IMR-90 (cell line): ENCODE measurements at places on chromosomes 2 and 18. TPM values are rescaled to one million over a fixed set of nuclear protein-coding genes. Genes with fewer than 3 reads are reported as not detected.
A peak's percentile ranks its signal among the peaks of the same experiment; 100 is the strongest.

- H3K4me3 ChIP-seq, result no peak overlapping the region
- peaks cover 6% of the 10 kb centered on the region for H3K36me3 ChIP-seq
- no peak for DNase-seq
- 0 out of 2 replicates have a peak, but pooled peaks cover 3% of the 10 kb centered on the region for H3K4me1 ChIP-seq
Measured at GRCh38 chr2:147998203-147998602, 22.3 kb downstream of the ORC4 start.

The ZSWIM2 gene
- 0.28 TPM in 1 of 2 replicates, not detected in the other for total RNA-seq

DNA sequence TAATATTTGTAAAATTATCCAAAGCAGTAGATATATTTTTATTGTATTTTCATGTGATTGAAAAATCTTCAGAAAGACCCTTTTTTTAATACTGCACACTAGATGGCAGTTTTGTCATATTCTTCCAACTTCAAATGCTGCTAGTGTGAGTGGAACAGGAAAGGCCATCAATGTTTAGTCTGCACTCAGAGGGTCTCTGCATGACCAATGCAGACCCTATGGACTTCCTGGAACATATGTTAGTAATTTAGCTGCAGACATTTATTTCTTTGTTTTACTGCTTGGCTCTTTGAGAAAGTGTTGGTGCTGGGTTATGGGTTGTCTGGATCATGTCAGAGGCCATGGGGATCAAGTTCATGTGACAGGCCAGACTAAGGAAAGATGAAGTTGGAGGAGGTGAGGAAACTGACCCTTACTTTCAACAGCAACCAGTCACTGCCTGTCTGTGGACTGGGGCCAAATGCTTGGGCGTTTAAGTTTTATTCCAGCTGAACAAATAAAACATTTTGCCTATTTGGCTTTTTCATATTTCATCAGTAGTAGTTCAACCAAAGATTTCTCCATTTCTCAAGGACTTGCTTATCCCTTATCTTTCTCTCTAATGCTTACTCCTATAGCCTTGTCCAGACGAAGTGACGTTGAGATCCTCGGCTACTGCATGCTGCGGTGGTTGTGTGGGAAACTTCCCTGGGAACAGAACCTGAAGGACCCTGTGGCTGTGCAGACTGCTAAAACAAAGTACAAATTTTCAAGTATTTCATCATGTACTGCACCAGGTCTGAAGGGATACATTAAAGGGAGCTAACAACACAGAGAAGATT is 84.8 kb downstream of the VRK2 start:
- no peak overlapping the region for H3K4me3 ChIP-seq
- H3K4me1 ChIP-seq, result peaks cover 6% of the 10 kb centered on the region
- peak overlapping the region; percentile 28; the same call in 1 of the 2 replicates for H3K27ac ChIP-seq
- no peaks in the 10 kb centered on the region for H3K27me3 ChIP-seq
- peaks cover 2% of the 10 kb centered on the region; the same call in 1 of the 2 replicates for H3K36me3 ChIP-seq

- no peaks in the 10 kb centered on the region for H3K27me3 ChIP-seq
- H3K27ac ChIP-seq, result no peak overlapping the region
- H3K4me3 ChIP-seq, result no peak overlapping the region
- no peaks in the 10 kb centered on the region for H3K36me3 ChIP-seq
- peaks cover 4% of the 10 kb centered on the region; the same call in 1 of the 2 replicates for H3K4me1 ChIP-seq
Measured at GRCh38 chr18:69636529-69637301, 236.0 kb downstream of the DOK6 start.

DNA sequence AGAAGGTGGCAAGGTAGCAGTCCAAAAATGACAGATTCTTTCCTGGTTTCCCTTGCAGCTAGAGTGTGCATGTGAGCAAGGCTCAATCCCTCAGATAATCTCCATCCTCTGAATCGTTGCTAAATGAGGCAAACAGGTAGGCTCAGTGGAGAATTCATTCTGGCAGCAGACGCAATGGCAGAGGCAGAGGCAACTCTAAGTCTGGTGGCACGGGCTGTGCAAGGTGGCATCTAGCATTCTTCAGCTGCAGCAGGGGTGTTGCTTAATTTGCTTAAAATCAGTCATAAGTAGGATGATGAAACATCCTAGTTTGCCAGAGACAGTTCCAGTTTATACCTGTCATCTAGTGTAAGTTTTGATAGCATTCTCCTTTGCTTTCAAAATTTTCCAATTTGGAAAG is 391.1 kb upstream of the MEX3C start:
- no peak overlapping the region for H3K4me3 ChIP-seq
- no peaks in the 10 kb centered on the region for H3K36me3 ChIP-seq
- no peak for DNase-seq
- H3K27me3 ChIP-seq, result no peaks in the 10 kb centered on the region
